ENCODE measurements at places on chromosomes 6 and 20. TPM values are rescaled to one million over a fixed set of nuclear protein-coding genes. Genes with fewer than 3 reads are reported as not detected.

DNA sequence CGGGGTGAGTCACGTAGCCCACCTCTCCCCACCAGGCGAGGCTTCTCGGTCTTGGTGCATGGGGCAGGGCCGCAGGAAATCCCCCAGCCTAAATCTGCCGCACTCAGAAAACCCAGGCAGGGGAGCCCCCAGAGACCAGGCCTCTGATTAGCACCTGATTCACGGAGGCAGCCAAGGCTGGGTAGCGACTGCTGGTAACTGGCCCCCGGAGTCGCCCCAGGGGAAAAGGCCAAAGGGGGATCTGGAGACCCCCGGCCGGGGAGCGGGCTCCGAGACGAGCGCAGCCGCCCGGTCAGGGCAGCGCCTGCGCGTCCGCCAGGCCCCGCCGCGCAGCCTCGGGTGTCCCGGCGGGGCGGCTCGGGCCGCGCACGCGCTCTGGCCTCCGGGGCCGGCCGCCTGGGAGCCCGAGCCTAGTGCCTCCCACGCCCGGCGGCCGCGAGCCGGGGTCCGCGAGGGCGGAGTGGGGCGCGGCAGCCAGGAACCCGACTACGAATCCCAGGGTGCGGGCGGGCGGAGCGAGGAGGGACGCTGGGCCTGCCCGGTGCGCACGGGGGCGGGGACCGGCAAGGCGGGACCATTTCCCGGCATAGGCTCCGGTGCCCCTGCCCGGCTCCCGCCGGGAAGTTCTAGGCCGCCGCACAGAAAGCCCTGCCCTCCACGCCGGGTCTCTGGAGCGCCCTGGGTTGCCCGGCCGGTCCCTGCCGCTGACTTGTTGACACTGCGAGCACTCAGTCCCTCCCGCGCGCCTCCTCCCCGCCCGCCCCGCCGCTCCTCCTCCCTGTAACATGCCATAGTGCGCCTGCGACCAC is at the start of gene DUSP22:
Gene DUSP22 (plus strand): TSS at position 791 of the 809 bp plus-strand sequence. CDS start 53 bp downstream, outside the sequence.
- DNase-seq = peak; percentile 81

- DNase-seq = no peak
Measured at GRCh38 chr6:17389274-17389847, 4.0 kb upstream of the CAP2 start.

- no peak for DNase-seq
Measured at GRCh38 chr20:36125097-36125496, 29.4 kb upstream of the EPB41L1 start.

GRCh38 chr20:50716518-50716917 is 14.9 kb upstream of the PARD6B start:
- no peak for DNase-seq

DNA sequence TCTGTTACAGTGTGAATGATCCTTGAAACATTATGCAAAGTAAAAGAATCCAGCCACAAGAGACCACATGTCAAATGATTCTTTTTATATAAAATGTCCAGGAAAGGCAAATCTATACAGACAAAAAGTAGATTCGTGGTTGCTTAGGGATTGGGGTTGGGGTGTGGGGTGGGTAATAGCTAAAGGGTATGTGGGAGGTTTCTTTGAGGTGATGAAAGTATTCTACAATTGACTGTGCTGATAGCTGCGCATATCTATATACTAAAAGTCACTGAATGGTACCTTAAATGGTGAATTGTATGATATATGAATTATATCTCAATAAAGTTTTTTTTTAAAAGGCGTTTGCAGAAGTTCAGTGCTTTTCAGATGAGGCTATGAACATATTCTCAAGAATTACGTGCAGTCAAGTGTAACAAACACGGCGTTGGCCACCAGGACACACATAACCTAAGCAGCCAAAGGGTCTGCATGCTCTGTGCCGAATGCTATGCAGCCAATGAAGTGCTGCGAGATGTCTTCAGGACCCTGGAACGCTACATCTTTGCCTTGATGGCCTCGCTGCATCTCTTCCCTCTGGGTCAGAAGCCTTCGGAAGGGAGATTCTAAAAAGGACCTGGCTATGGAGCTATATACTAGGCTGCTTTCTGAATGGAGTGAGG is 96.9 kb downstream of the SCML4 start:
- DNase-seq = no peak

Gene SLC22A16
- total RNA-seq = not detected

- DNase-seq = no peak
Measured at GRCh38 chr6:92910646-92911045, 508.7 kb downstream of the EPHA7 start.

- DNase-seq = no peak
Measured at GRCh38 chr6:169858293-169858934, 107.0 kb downstream of the ERMARD start.

DNA sequence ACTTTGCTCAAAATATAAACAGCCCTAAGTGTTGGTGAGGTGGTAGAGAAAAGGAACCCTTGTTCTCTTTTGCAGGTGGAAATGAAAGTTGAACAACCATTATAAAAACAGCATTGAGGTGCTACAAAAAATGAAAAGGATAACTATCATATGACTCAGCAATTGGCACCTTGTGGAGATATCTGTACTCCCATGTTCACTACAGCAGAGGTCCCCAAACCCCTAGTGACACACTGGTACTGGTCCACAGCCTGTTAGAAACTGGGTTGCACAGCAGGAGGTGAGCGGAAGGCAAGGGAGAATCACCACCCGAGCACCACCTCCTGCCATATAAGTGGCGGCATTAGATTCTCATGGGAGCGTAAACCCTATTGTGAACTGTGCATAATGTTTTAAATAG is 267.4 kb upstream of the THEMIS start:
- DNase-seq = no peak

Gene SLC17A1
- total RNA-seq = not detected
